NCI-H187 (cell line): ENCODE measurements at places on chromosomes 7 and 10.

DNA sequence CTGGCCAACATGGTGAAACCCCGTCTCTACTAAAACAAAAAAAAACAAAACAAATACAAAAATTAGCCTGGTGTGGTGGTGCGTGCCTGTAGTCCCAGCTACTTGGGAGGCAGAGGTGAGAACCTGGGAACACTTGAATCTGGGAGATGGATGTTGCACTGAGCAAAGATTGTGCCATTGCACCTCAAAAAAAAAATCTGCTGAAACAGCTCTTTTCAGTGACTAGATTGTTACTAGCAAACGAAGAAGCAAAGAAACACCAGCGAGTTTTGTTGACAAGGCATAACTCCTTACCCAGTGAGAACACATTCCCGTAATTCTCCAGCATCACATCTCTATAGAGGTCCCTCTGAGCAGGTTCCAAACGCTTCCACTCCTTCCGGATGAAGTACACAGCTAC lies 6.7 kb downstream of the ZNF3 start:
- no peak for DNase-seq

- no peak for DNase-seq
These were observed 116.0 kb downstream of the TRRAP start for GRCh38 chr7:98994046-98994944.

DNA sequence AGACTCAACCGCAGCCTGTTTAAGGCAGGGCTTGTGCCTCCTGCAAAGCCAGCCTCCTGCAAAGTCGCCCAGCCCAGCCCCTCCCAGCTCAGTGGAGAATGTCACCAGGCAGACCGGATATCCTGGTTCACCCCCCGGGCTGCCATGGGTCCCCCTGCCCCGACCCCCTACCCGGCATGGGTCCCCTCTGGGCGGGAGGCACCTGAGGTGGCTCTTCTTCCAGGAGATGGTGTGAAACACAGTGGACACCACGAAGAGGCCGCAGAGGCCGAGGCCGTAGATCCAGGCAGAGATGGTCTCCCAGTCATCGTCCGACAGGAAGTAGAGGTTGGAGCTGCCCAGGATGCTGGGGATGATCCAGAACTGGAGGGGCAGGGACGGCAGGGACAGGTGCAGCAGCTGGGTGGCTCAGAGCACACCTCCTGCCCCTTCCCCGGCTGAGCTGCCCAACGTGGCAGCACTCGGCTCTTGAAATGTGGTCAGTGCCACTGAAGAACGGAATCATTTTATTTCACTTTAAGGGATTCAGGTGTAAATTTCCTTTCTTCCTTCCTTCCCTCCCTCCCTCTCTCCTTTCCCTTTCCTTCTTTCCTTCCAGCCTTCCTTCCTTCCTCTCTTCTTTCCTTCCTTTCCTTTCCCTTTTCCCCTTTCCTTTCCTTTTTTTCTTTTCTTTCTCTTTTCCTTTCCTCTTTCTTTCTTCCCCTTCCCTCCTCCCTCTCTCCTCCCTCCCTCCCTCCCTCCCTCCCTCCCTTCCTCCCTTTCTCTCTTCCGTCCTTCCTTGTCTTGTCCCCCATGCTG lies 36.7 kb upstream of the RADIL start:
- DNase-seq, result no peak

- no peak for DNase-seq
These were observed 1.1 kb downstream of the ADRA2A start for GRCh38 chr10:111077785-111078504.

DNA sequence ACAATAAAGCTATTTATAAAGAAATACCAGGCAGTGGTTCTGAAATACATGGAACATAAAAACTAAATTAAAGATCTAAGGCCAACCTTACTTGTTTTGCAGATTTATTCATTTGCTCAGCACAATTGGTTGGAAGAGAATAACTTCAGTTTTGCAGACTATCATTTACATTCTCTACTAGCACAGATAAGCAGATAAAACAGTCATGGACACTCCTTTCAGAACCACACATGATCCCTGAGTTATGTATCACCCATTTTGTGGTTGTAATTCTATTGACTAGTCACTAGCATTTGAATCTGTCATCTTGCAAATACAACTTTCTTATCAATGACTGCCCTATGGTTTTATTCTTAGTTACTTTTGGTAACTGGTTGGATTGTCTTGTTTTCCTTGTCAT lies 45.1 kb downstream of the PRKAR2B start:
- DNase-seq, result no peak

GRCh38 chr10:78626471-78626870 lies 442.3 kb upstream of the ZMIZ1 start:
- no peak for DNase-seq

GRCh38 chr10:99993701-99994689 lies 15.8 kb downstream of the DNMBP start:
- DNase-seq, result peak; percentile 39

DNA sequence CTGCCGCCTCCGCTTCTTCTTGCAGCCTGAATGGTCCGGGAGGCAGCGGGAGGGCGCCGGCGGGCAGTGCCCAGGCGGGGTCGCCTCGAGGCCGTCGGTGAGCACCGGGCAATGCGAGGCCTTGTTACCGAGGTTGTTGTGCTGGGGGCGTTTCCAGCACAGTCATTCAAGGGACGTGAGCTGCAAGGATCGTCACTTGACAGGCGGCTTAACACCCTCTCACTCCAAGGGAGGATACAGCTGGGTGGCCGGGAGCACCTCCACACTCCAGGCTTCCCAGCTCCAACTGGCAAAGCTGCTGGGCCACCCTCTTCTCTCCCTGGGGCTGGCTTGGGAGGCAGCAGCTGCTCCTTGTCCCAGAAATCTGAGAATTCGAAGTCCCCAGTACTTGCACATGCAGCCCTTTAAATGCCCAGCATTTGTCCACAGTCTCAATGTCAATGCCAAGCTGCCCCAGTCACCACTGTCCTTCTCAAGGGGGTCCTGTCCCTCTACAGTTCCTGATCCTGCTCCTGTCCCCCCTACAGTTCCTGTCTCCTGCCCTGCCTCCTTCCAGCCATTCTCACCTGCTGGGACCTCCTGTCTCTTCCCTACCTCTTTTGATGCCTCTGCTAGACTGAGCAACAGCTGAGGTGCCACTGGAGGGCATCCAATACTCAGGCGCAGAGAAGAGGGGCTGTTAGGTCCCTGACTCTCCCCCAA lies 4.4 kb upstream of the HOXA11 start:
- no peak for DNase-seq

GRCh38 chr10:86178401-86179152 lies 188.0 kb downstream of the GRID1 start:
- DNase-seq, result no peak

- DNase-seq, result no peak
These were observed 66.1 kb upstream of the CREB5 start for GRCh38 chr7:28346256-28346655.

DNA sequence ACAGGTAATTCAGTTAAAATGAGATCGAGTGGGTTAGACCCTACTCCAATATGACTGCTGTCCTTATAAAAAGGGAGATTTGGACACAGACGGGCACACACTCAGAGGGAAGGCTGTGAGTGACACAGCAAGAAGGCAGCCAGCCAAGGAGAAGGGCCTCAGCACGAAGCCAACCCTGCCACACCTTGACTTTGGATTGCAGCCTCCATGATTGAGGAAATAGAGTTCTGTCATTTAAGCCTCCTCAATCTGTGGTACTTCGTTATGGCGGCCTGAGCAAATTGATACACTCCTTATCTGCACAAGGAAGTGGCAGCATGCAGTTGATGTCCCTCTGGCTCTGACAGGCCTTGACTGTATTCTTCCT lies 43.8 kb downstream of the SH2D4B start:
- no peak for DNase-seq

DNA sequence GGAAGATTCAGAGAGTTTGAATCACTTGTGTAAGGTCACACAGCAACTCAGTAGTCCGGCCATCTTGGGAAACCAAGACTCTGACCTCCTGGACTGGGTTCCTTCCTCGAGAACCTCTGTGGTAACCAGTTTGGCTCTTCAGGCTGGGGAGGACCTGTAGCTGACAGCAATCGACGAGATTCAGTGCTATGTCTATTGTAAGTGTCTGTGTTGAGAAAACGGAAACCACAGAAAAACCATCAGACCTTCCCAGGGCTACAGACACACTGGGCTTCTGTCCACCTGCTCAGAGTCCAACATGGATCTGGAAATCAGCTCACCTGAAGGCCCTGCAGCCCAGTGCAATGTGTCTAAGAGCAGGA lies 403.7 kb downstream of the RPS24 start:
- DNase-seq, result no peak

DNA sequence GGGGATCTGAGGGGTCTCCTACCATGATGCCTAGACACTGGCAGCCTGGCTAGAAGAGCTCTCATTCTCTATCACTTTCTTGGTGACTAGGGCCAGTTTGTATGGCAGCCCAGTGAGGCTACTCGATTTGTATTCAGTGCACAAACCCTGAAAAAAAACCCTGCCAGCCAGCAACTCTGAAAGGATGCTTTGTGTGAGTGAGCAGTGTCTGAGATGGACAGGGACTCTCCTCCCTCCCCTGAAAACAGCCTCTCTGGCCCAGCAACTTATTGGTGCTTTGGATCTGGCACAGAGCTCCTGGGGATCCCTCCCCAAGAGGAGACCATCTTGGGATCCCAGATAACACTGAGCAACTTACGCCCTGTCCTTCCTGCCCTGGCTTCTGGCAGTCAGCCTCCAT lies 10.8 kb upstream of the LRRC4 start:
- DNase-seq, result no peak

DNA sequence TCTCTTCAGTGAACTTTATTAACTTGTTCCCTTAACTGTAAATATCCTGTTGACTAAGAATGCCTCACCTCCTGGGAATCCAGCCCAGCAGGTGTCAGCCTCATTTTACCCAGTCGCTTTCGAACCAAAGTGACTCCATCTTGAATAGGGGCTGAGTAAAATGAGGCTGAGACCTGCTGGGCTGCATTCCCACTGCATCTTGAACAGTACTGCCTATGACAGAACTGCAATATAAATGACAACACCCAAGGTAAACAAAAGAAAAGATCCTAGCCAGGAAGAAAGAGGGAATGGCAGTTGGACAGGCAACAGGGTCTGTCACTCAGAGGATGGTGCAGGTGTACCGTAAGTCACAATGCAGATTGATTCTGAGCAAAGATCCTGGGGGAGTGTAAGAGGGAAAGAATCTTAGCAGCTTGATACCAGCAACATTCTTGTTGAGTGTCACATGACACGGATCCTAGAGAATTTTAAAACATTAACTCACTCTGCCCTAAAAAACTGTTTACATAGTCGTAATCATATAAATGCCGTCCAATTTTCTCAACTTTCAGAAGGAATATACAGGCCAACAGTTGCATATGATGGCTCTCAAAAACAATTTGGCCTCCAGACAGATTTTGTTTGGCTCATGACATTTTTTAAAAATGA lies 4.4 kb upstream of the FAM107B start:
- no peak for DNase-seq

GRCh38 chr10:130904676-130905075 lies 406.8 kb downstream of the TCERG1L start:
- no peak for DNase-seq

DNA sequence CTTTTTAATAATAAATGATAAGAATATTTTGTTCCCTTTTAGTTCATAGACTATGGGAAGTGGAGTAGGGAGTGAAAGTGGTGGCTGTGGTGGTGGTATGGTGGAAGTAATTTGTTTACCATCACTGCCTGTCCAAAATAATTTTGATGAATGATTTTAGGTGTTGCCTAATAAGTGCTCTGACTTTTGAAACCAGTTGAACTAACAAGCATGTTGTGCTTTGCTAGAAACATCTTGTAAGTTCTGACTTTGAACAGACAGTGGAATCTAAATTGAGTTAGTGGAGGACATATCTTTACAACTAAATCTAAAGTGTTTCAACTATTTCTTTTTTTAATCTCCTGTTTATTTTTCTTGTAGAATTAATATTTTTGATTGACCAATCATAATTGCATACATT lies 49.7 kb downstream of the ZEB1 start:
- no peak for DNase-seq

GRCh38 chr7:91465595-91466061 lies 201.4 kb downstream of the FZD1 start:
- DNase-seq, result no peak

- no peak for DNase-seq
These were observed 1013.9 kb downstream of the NRG3 start for GRCh38 chr10:82888809-82889455.

DNA sequence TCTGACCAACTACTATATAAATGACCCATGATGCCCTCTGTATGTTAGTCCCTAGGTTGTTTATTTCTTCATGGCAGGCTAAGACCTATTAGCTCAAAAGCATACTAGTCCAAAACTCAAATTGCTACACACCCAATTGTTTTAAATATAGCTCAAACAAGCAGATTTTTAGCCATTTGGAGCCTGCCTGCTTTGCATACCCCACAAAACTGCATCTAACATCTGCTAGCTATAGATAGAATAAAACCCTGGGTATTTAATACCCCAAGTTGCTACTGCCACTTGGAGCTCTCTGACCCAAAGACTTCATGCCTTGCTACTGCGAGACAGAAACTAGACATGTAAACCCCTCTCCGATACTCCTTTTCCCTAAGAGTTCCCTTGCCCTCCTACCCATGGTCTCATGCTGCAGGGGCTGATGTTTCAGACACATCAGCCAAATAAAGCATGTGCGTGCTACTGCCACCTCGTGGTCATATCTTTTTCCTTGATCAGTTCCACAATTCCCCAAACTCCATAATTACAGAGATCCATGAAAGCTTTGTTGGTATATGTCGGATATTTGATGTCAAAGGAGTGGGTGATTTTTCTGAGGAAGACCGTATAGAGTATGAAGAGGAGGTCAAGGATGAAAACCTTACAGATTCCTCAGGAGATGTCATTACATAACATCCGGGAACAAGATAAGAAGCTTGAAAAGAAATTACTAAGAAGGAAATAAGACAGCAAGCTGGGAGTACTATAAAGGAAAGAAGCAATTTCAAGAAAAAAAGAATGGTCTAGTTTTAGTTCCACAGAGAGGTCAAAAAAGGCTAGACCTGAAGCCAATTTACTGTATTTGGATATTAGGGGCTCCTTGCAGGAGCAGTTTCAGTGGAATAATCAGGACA lies 386.6 kb downstream of the SH2D4B start:
- DNase-seq, result no peak

- no peak for DNase-seq
These were observed 130.7 kb upstream of the KMT2E start for GRCh38 chr7:104883248-104883717.

DNA sequence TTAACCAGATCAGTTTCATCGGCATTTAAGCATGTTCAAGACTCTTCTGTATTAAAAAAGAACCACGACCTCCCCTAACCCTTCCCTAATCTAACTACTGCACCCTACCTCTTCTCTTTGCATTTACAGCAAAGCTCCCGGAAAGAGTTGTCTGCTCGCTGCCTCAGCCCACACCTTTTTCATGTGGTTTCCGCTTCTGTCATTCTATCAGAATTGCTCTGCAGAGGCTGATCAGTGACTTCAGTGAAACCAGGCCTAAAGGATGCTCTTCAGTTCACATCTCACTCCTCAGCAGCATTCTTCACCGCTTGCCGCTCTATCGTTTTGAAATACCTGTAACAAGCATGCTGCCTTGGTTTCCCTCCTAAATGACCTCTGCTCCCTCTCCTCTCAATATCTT lies 160.9 kb downstream of the SDK1 start:
- DNase-seq, result no peak

- DNase-seq, result no peak
These were observed 119.4 kb downstream of the ST7 start for GRCh38 chr7:117072620-117073118.

- DNase-seq, result no peak
These were observed 18.0 kb upstream of the SLF2 start for GRCh38 chr10:100894589-100895294.
